ENCODE measurements at places on chromosomes 3 and 15. TPM values are rescaled to one million over a fixed set of nuclear protein-coding genes. Genes with fewer than 3 reads are reported as not detected.
A peak's percentile ranks its signal among the peaks of the same experiment; 100 is the strongest.

DNA sequence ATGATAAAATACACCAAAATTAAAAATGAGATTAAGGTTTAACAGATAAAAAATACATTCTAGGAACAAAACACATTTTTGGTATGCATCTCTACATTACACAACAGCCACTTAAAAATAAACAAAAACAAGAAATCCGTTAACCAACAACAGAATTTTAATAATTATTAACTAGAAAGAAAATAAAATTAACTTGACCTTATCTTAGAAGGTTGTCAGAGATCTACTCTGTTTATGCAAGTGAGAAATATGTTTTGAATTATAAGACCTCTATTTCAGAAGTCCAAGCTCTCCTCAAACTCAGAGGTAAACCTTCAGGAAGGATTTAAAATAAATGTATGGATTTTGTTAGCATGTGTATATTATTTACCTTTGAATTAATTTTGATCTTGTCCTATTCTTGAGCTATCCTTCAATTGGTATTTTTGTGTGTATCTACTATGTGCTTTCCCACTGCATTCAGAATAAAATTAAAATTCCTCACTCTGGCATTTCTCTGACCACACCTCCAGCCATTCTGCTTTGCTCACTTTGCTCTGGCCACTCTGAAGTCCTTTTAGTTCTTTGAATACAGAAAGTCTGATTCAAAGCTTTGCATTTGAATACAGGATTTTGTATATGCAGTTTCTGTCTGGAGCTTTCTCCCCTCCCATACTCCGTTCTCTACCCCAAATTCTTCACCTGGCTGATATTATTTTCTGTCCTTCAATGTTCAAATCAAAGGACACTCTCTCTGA, 352.0 kb downstream of the ZBTB20 start:
- no peak for ATAC-seq

- no peak for ATAC-seq
These were observed 5.4 kb upstream of the HEG1 start for GRCh38 chr3:125061170-125061569.

DNA sequence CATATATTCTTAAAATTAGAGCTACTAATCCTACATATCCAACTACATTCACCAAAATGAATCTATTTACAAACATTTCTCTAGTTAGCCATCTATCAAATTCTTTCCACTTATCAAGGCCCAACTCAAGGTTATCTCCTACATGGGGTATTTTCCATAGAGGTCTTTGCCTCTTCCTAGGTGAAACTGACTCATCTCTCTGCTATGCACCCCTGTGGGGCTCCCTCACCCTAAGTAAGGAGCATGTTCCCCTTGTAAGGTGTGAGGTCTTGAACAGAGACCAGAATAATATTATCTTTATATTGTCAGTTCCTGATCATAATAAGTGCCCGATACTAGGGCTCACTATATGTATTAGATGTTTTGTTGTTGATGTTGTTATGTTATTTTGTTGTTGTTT, 74.6 kb upstream of the TSC22D2 start:
- ATAC-seq: no peak

DNA sequence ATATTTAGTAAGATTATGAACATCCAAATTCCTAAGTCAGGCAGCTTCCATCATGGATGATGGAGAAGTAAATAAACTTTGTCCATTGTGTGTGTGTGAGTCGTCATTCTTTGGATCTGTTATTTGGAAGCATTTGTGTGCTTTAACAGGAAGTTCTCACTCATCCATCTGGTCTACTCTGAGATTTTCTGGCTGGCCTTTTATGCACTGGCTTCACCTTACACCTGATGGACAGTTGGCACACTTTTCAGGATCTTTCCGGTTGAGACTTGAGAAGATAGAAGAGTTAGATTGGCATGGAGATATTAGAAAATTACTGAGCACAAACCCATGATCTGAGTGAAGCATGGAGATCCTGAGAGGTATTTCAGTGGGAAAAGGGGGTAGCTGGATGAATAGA, 12.6 kb downstream of the SYNPR start:
- ATAC-seq: no peak

DNA sequence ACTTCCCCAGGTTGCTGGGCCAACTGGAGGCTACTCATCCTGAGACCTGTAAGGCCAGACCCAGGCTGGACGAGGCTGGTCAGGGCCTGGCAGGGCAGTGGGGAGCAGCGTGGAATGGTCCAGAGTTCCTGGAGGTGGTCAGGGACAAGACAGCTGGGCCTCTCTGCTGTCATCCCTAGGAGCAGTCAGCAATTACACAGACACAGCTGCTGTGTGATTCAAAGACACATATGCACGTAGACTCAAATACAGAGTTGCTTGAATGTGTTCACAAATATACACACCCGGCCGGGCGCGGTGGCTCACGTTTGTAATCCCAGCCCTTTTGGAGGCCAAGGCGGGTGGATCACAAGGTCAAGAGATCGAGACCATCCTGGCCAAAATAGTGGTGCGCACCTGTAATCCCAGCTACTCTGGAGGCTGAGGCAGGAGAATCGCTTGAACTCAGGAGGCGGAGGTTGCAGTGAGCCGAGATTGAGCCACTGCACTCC, 1.5 kb upstream of the CD276 start:
- ATAC-seq: no peak

DNA sequence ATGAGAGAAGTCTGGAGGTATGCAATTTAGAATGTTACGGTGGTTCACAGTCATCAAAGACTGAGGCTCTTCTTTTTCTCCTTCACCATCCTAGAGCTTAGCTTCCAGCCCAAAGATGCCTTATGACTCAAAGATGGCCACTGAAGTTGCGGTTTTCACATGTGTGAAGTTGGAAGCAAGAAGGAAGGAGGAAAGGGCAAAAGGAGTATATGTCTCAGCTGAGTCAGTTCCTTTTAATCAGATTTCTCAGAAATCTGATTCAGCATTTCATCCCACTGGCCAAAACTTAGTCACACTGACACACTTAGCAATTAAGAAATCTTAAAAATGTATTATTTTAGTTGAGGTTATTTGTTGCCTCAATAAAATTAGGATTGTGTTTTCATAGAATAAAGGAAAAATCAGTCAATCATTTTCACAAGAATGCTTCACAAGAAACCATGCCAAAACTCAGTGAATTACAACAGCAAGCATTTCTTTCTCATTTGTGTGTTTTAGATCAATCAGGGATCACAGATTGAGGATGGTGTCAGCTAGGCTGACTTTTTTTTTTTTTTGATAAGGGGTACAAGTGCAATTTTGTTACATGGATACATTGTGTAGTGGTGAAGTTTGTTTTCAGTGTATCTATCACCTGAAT, 211.1 kb upstream of the GADL1 start:
- ATAC-seq: peak; percentile 56

GRCh38 chr3:50602595-50603191, 8.9 kb downstream of the CISH start:
- peak; percentile 2 for ATAC-seq

DNA sequence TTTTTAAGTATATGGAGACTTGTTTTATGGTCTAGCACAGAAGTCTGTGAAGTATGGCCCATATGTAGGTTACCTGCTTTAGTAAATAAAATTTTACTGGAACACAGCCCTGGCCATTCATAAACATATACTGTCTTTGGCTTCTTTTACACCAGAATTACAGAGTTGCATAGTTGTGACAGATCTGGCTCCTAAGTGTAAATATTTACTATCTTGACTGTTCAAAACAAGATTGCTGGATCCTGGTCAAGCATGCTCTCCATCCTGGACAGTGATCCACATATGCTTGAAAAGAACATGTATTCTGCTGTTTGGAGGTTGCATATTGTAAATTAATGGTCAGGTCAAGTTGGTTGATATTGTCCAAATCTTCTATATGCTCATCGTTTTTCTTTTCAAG, 57.9 kb downstream of the STT3B start:
- ATAC-seq: no peak

DNA sequence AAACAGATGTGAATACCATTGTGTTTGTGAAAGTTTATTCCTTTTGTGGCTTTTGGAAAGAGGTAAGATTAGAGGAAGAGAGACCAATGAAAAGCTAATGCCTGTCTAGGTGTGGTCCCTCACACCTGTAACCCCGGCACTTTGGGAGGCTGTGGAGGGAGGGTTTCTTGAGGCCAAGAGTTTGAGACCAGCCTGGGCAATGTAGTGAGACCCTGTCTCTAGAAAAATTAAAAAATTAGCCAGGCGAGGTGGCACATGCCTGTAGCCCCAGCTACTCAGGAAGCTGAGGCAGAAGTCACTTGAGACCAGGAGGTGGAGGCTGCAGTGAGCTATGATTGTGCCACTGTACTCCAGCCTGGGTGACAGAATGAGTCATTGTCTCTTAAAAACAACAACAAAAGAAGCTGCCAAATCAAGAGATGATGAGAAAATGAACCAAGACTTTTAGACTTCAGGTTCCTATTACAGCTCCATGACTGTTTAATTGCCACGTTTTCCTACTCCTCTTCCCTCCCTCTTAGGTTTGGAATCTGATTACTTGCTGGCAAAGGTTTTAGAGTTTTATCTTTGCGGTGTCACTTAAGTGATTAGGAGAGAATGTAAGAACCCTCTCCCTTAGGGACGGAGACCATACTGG, 68.7 kb downstream of the CGNL1 start:
- no peak for ATAC-seq

- no peak for ATAC-seq
These were observed 39.7 kb downstream of the CYP11A1 start for GRCh38 chr15:74327756-74328155.

DNA sequence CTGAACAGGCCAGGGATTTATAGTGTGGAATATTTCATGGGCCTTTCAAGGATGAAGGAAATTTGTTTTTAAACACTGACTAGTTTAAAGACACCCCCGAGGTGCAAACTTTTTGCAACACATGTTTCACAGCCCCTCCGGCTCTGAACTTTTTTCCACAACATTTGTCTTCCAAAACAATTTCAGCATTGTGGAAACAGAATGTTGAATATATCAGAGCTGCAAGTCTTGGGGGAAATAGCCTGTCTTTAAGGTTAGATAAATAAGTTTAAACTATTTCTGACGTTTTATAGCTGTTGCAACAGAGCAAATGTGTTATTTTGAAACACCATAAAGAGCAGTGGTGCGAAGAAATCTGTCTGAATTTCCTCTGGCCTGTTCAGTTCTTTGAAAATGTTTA, 229.2 kb upstream of the GOLGA6L4 start:
- no peak for ATAC-seq

DNA sequence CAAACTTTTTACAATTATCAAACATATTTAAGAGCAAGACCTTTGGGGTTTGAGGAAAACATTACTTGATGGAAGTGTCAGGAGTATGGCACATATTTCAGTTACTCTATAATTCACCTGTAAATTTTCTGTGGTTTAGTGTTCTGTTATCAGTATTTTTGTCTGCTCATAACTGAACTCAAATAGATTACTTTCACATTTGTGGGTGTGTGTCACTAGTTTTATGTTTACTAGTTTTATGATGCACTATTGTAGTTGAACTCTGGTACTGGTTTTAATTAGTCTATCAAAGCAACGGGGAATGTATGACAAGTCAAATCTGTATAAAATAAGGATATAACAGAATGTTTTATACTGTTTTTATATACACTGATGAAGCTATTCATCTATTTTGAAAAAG, 27.2 kb downstream of the OXSM start:
- peak; percentile 73 for ATAC-seq

DNA sequence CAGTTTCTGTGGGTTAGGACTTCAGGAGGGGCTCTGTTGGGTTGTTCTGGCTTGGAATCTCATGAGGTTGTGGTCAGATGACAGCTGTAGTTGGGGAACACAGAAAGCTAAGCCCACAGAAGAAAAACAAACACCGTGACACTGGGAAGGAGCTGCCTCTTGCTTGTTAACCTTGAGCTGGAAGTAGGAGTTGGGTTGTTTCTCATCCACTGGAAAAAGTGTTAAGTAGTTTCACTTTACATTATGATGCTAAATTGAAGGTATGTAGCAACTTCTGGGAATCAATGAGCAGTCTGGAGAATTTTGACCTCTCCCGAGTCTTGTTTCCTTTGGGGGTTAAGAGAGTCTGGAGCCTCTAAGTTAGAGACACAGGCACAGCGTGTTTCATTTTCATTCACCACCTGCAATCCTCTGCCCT, 20.4 kb downstream of the HACD3 start:
- peak; percentile 12 for ATAC-seq

- ATAC-seq: no peak
These were observed 115.9 kb downstream of the NEK11 start for GRCh38 chr3:131142580-131142979.

- no peak for ATAC-seq
These were observed 287.3 kb upstream of the COL8A1 start for GRCh38 chr3:99351122-99351521.

DNA sequence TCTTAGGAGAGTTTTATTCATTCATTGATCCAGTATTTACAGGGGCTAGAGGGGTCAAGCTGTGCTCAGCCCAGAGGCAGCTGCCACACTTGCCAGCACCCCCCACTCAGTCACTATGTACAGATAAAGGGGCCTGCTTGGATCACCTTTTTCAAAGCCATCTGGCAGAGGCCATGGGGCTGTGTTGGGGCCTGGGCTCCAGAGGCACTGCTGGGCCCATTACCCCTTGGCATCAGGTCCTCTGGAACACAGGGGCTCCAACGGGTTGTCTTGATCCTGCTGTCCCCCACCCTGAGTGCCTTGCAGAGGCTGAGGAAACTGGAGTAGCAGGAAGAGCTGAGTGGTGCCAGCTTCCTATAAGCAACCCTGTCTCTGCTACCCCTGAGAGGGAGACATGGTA, 43.9 kb downstream of the SEMA3G start:
- no peak for ATAC-seq

DNA sequence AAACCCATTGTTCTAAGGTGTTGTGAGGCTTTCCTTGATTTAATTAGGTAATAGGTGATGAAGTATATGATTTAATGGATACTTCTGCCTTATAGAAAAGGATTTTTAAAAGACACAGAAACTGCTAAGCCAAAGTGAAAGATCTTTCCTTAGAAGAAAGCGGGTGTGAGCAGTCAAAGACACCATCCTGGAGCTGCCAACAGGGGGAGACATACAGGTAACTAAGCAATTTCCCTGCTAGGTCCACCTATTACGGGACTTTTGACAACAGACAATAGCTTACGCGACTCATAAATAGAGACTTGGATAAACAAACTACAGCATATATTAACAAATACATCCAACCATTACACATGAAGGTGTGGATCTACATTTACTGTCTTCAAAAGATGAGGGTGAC, 669.5 kb downstream of the SQOR start:
- ATAC-seq: no peak

DNA sequence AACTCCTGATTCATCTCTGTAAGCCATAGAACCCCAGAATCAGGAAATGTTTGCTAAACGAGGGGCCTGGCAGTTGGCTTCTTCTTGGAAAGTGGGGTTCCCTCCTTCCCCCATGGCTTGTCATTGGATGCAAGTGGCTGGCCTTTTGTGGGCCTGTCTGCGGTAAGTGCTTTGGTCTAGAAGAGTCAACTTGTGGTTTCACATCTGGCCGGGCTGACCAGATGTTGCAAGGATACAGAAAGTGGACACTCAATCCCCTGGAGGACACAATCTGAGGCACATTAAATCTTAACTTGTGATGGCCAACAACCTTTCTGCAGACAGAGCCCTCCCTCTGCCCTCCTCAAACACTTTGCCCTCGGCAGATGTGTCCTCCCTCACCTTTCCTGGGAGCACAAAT, 1.1 kb downstream of the FAH start:
- no peak for ATAC-seq

Gene MAGEL2
- not detected for total RNA-seq

Gene GOLGA6L7
- not detected for total RNA-seq

Gene XCR1
- total RNA-seq: 0.04 TPM

Gene C3orf20
- total RNA-seq: 0.45 TPM

Gene PLSCR2
- not detected for total RNA-seq

Gene FOXP1
- 101 TPM for total RNA-seq

All from activated T-helper 17 cell treated with anti-CD3 and anti-CD28 coated beads, Interleukin-2, amount 50 U/mL, for 72 hours (primary cell).